ENCODE measurements at places on chromosomes 12 and 14. TPM values are rescaled to one million over a fixed set of nuclear protein-coding genes. Genes with fewer than 3 reads are reported as not detected.

The NOXRED1 gene
- 0.14 TPM for total RNA-seq

The CLEC7A gene
- 1.3 TPM for total RNA-seq

The CLEC1B gene
- total RNA-seq, result not detected

The IKZF4 gene
- 8.4 TPM for total RNA-seq

The CLEC6A gene
- not detected for total RNA-seq

The IL31 gene
- total RNA-seq, result not detected

The TPH2 gene
- total RNA-seq, result not detected

The HHIPL1 gene
- total RNA-seq, result 1.2 TPM

The RPS6KA5 gene
- total RNA-seq, result 6.4 TPM

The DPPA3 gene
- total RNA-seq, result not detected

DNA sequence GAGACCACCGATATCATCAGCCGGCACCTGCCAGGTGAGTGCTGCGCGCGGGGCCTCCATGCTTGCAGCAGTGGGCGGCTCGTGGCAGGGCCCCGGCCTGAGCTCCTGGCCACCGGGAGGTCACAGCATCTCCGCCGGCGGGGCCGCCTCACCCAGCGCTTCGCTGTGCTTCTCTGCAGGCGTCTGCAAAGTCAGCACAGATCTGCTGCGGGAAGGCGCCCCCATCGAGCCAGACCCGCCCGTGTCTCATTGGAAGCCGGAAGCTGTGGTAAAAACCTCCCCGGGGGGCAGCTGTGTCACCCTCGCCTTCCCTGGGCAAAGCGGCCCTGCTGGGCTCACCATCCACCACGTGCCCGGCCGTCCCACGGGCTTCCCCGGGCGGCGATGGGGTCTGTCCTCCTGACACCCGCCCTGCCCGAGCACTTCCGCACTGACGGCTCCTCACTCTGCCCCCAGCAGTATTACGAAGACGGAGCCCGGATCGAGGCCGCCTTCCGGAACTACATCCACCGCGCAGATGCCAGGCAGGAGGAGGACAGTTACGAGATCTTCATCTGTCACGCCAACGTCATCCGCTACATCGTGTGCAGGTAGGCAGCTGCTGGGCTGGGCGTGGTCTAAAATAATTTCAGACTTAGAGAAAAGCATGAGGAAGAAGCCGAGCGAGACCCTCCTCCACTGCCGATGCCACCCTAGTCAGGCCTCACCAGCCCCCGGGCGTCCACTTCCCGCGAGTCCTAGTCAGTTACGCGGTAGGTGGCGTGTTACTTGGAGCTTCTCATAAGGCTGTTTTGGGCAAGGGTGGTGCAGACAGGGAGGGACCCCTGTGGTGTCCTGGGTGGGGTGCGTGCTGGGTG, 7.1 kb downstream of the PGAM5 start:
- H3K36me3 ChIP-seq, result peaks cover 70% of the 10 kb centered on the region
- H3K4me3 ChIP-seq, result no peak overlapping the region
- no peaks in the 10 kb centered on the region for H3K27me3 ChIP-seq
- H3K4me1 ChIP-seq, result peaks cover 7% of the 10 kb centered on the region

DNA sequence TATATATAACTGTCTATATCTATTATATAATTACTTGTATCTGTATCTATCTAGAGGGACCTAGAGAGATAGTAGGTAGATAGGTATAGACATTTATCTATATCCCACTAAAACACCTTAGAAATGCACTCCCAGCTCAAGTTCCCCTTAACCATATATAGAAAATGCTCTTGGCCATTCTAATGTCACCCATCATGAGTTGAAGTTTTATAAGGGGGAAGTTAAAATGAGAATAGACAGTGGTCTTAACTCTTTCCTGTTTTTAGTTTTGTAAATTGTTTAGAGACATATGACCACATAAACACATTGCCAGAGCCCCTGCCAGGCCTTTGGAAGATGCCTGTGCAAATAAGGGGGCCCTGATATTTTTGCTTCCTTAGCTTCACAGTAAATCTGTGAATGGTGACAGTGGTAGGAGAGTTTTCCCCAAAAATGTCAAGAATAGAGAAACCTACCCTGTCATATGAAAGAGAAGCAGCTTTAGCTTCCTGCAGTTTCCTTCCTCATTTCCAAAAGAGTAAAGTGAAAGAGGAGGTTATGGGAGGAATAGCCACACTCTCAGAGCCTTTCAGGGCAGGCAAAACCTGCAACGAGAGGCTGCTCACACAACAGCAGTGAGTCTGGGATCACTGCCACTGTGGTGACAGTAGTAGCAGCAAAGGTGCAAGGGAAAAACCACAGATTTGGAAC, 45.5 kb downstream of the MGST1 start:
- no peaks in the 10 kb centered on the region for H3K27me3 ChIP-seq
- no peaks in the 10 kb centered on the region for H3K36me3 ChIP-seq
- no peak for DNase-seq
- no peaks in the 10 kb centered on the region for H3K4me1 ChIP-seq
- H3K27ac ChIP-seq, result no peak overlapping the region

DNA sequence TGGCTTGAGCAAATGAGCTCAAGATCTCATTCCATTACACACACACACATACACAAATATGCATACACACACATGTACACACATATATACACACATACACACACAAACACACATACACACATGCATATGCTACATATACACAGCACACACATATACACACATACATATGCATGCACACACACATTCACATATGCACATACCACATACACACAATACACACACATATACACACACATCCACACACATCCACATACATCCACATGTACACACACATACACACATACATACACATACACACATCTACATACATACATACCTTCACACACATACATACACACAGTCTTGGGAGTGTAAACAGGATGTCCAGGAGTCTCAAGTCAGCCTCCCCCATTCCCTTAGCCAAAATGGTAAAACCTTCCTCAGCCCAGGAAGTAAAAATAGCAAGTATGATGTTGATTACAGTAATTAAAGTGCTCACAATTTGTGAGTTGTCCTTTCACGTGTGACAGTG, 12.8 kb downstream of the HHIPL1 start:
- H3K4me1 ChIP-seq, result peaks cover 5% of the 10 kb centered on the region
- no peak overlapping the region for H3K4me3 ChIP-seq
- DNase-seq, result no peak
- H3K36me3 ChIP-seq, result no peaks in the 10 kb centered on the region

- H3K4me1 ChIP-seq, result no peaks in the 10 kb centered on the region
- peaks cover 85% of the 10 kb centered on the region for H3K27me3 ChIP-seq
- H3K4me3 ChIP-seq, result no peak overlapping the region
- no peak overlapping the region for H3K27ac ChIP-seq
- no peak for DNase-seq
- no peaks in the 10 kb centered on the region for H3K36me3 ChIP-seq
Measured at GRCh38 chr14:95948558-95948981, 71.9 kb downstream of the TUNAR start.

GRCh38 chr12:125303337-125303736, 238.1 kb downstream of the AACS start:
- peaks cover 7% of the 10 kb centered on the region for H3K27me3 ChIP-seq
- H3K4me3 ChIP-seq, result no peak overlapping the region
- DNase-seq, result no peak
- no peaks in the 10 kb centered on the region for H3K36me3 ChIP-seq

GRCh38 chr12:68374307-68374982, 42.3 kb upstream of the MDM1 start:
- no peak overlapping the region for H3K4me3 ChIP-seq
- no peak for DNase-seq
- H3K27ac ChIP-seq, result no peak overlapping the region
- H3K36me3 ChIP-seq, result no peaks in the 10 kb centered on the region

GRCh38 chr12:130856088-130856487, 15.8 kb upstream of the RAN start:
- H3K27me3 ChIP-seq, result peaks cover 36% of the 10 kb centered on the region
- H3K4me1 ChIP-seq, result no peaks in the 10 kb centered on the region
- no peak overlapping the region for H3K4me3 ChIP-seq
- no peak for DNase-seq
- H3K36me3 ChIP-seq, result no peaks in the 10 kb centered on the region
- no peak overlapping the region for H3K27ac ChIP-seq

DNA sequence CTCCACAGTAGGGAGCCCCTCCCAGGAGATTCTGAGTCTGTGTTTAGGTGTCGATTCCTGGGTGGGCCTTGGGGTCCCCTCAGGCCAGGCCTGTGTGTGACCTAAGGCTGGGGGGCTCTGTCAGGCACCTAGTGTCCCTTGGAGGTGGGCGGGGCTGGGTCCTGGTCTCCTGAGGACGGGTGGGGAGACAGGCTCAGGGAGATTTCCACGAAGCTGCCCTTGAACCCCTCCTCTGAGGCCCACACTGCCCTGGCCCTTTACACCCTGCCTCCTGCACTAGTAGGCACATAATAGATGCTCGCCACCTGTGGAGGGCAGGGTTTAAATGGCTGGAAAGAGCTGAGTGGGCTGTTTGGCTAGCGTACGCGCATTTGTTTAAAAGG, 32.9 kb downstream of the MEG3 start:
- no peak overlapping the region for H3K27ac ChIP-seq
- H3K27me3 ChIP-seq, result peaks cover 63% of the 10 kb centered on the region
- DNase-seq, result no peak
- no peaks in the 10 kb centered on the region for H3K36me3 ChIP-seq

GRCh38 chr12:99390707-99391106, 256.8 kb upstream of the GARIN6 start:
- H3K36me3 ChIP-seq, result no peaks in the 10 kb centered on the region
- no peaks in the 10 kb centered on the region for H3K27me3 ChIP-seq
- DNase-seq, result no peak
- H3K4me1 ChIP-seq, result no peaks in the 10 kb centered on the region
- H3K4me3 ChIP-seq, result no peak overlapping the region

- peaks cover 44% of the 10 kb centered on the region for H3K4me1 ChIP-seq
- H3K36me3 ChIP-seq, result no peaks in the 10 kb centered on the region
- no peaks in the 10 kb centered on the region for H3K27me3 ChIP-seq
Measured at GRCh38 chr12:116222358-116222757, 55.1 kb downstream of the MED13L start.

DNA sequence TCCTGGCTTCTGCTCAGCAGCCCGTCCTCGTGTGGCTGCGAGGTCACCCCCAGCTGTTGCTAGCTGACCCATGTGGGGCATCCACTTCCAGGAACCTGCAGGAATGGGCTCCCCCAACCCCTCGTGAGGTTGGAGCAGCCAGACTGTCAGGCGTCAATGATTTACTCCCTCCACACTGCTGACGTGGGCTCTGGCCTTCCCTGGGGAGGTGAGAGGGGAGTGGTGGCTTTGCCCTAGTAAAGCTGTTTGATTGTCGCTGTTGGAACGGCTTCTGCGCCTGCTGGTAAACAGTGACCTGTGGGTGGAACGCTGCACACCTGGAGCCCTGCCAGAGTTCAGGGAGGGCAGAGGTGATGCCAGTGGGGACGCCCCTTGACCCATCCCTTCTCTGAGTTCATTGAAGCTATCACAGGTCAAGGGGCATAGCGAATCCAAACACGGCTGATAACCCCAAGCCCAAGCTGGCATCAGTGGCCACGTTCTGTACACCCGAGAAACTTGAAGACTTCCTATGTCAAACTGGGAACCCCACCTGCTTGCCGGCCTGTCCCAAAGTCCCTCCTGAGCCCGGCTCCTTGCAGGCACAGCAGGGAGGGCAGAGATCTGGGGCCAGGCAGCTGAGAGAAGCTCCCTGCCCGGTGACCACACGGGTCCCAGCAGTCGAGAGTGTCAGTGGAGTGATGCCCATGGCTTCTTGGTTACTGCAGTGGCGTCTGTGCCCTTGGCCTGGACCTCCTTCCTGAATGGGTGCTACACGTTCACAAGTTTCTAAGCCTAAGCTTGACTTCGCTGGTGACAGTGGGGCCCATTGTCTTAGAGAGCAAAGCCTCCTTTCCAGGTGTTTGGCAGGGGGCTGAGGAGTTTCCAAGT, 2.7 kb downstream of the ASPG start:
- peaks cover 52% of the 10 kb centered on the region for H3K4me1 ChIP-seq
- no peak overlapping the region for H3K27ac ChIP-seq
- peak; percentile 11 for DNase-seq
- no peak overlapping the region for H3K4me3 ChIP-seq
- H3K27me3 ChIP-seq, result peaks cover 52% of the 10 kb centered on the region

GRCh38 chr14:22820731-22821130, 5.5 kb upstream of the SLC7A7 start:
- no peaks in the 10 kb centered on the region for H3K36me3 ChIP-seq
- peaks cover 39% of the 10 kb centered on the region for H3K4me1 ChIP-seq
- no peak overlapping the region for H3K4me3 ChIP-seq
- H3K27me3 ChIP-seq, result no peaks in the 10 kb centered on the region
- H3K27ac ChIP-seq, result no peak overlapping the region
- DNase-seq, result no peak

DNA sequence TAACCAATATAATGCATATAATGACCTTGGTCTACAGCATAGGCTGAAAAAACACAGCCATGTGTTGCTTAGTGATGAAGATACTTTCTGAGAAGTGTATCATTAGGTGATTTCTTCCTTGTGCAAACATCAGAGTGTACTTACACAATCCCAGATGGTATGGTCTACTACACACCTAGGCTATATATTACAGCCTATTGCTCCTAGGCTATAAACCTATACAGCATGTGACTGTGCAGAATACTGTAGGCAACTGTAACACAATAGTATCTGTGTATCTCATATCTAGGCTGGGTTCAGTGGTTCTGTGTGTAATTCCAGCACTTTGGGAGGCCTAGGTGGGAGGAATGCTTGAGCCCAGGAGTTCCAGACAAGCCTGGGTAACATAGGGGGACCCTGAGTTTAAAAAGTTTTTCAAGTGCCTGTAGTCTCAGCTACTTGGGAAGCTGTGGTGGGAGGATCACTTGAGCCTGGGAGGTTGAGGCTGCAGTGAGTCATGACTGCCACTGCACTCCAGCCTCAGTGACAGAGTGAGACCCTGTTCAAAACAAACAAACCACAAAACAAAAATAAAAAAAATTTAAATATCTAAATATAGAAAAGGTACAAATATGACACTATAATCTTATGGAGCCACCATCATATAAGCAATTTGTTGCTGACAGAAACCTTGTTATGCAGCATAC, 66.6 kb downstream of the GRIP1 start:
- no peak overlapping the region for H3K4me3 ChIP-seq
- H3K27ac ChIP-seq, result no peak overlapping the region
- no peaks in the 10 kb centered on the region for H3K4me1 ChIP-seq

- peaks cover 13% of the 10 kb centered on the region for H3K4me1 ChIP-seq
- H3K4me3 ChIP-seq, result no peak overlapping the region
- peak overlapping the region; percentile 21 for H3K27ac ChIP-seq
- DNase-seq, result no peak
Measured at GRCh38 chr14:88613552-88614010, 50.7 kb downstream of the ZC3H14 start.

DNA sequence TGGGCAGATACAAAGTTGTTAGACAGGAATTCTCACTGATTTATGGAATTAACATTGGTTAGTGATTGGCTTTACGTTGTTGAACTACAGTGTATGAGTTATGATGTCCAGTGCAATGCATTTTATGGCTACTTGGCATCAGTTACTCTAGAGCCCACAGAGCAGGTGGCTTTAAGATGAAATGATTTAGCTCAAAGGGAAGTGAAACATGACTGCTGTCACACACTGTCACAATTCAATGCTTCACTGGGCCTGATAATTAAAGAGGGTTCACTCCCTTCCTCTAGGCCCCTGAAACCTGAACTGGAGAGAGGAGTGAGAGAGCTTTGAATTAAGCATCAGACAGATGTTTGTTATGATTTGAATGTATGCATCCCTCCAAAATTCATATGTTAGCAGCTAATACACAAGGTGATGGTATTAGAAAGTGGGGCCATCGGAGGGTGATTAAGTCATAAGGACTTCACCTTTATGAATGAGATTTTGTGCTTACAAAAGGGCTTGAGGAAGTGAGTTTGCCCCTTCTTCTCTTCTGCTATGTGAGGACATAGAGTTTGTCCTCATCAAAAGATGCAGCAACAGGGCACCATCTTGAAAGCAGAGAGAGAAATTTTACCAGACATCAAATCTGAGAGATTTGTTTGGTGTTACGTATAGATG, 175.8 kb upstream of the GRIN2B start:
- no peak overlapping the region for H3K27ac ChIP-seq
- H3K4me3 ChIP-seq, result no peak overlapping the region
- no peak for DNase-seq
- H3K36me3 ChIP-seq, result no peaks in the 10 kb centered on the region
- peaks cover 8% of the 10 kb centered on the region for H3K27me3 ChIP-seq
